ENCODE measurements at places on chromosomes 1 and 21.

GRCh38 chr1:44354268-44354839 lies 703 bp downstream of the ERI3 start:
- DNase-seq: no peak

- no peak for DNase-seq
Measured at GRCh38 chr1:92837062-92837461, 5.2 kb downstream of the RPL5 start.

DNA sequence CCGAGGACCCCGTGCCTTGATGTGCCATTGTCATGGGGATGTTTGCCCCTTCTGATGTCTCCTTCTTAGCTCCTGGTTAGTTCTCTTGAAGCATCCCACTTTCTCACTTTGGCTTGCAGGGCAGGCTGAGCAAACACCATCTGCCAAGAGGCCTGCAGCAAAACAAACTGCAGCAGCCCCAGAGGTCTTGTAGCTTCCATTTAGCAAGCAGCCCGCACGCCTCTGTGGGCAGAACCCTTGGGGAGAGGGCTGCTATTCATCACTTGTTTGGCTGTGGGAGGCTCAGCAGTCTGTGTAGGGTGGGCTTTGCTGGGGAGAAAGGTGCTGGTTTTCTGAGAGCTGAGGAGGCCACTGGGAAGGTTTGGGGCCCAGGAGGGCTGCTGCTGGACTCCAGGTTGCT lies 56.7 kb downstream of the KCNC4 start:
- DNase-seq: no peak

DNA sequence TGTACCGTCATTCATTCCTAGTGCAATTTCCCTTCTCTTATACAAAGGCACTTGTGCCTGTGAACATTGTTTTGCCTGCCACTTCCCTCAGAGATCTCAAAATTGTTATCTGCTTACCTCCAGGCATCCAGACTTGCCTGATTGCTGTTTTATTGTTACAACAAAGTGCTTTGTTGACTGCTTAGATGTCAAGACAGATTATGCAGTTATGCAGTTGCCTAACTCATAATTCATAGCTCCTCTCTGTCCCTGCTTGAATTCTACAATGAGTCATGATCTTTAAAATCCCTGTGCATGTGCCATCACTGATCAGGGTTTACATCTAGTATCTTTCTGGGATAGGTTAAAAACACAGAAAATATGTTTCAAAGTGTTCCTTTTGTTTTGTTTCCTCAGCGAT lies 24.5 kb downstream of the CXADR start:
- DNase-seq: no peak

- no peak for DNase-seq
Measured at GRCh38 chr1:205477759-205478247, 22.0 kb upstream of the BLACAT1 start.

DNA sequence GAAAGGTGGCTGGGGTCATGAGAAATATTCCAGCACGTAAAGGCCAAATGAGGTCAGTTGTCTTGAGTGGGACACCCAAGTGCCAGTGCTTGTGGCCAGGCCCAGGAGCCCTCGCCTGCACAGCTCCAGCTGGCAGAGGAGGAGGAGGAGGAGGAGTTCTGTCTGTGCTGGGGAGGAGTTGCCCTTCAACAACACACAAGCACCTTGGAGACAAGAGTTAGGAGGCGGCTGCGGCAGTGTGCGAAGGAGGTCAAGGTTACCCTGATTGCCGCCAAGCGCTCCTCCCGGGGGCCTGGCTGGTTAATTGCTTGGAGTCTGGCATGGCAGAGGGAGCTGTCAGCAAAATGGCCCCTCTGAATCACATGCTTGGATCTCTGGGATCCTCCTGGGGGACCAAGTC lies 45.1 kb downstream of the GRIK3 start:
- no peak for DNase-seq

GRCh38 chr21:26093122-26093521 lies 77.4 kb downstream of the APP start:
- no peak for DNase-seq

DNA sequence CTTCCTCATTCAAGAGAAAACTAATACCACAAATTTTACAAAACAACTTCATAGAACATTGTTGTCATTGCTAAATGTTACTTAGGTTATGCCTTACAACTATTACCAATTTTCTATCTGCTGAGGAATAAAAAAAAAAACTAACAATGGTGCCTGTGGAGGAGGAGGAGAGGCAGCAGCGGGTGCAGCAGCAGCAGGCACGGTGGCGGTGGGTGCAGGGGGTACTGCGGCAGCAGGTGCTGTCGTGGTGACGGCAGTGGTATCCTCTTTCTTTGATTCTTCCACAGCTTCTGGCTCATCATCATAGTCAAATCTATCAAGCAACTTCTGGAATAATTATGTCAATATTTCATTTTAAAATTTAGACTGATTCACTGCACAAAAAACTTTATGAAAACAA lies 35.5 kb downstream of the SCAF4 start:
- DNase-seq: no peak

DNA sequence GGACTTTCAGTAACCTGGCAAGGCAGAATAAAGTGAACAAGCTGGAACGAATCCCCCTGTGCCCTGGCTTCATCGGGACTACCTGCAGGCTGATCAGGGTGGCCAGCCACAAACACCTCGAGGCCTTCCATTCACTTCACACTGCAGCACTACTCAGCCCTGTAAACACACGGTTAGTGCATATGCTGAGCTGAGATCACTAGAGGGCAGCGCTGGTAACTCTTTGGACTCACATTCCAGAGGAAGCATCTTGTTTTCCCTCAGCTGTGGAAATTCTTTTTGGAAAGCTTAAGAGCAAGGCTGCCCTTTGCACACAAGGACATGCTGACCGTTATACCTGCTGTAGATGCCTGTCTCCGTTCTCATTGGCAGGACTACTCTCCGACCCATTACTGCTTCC lies 32.1 kb downstream of the PCSK9 start:
- no peak for DNase-seq

- no peak for DNase-seq
Measured at GRCh38 chr1:162475089-162475488, 22.5 kb upstream of the UHMK1 start.

- no peak for DNase-seq
Measured at GRCh38 chr1:18799454-18799853, 60.0 kb downstream of the TAS1R2 start.

GRCh38 chr21:24127651-24128050 lies 1479.6 kb downstream of the MRPL39 start:
- no peak for DNase-seq

- no peak for DNase-seq
Measured at GRCh38 chr1:89286549-89287180, 14.0 kb upstream of the GBP5 start.

- DNase-seq: no peak
Measured at GRCh38 chr1:116686723-116687352, 19.3 kb upstream of the IGSF3 start.

DNA sequence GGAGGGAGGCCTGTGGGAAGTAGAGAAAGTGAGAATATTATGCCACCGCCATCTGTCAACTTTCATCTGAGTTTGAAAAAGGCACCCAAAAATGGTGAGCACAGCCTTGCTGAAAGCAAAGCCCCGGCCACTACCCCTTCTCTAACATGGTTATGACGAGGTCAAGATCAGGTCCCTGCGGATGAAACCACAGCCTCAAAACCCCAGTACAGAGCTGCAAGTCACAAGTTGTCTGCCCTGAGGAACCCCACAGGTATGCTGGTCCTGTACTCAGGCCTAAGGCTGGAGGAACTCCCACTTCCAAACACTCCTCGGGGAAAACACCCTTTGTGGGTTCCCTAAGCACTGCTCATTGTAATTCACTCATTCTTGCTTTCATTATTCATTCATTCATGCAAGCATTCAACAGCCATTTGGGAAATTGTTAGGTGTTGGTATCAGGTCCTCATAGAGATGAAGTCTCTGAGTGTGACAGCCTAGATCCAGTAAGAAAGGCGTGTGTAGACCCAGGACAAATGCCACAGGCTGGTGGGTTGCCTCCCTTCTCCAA lies 216.6 kb upstream of the EDN2 start:
- DNase-seq: no peak

DNA sequence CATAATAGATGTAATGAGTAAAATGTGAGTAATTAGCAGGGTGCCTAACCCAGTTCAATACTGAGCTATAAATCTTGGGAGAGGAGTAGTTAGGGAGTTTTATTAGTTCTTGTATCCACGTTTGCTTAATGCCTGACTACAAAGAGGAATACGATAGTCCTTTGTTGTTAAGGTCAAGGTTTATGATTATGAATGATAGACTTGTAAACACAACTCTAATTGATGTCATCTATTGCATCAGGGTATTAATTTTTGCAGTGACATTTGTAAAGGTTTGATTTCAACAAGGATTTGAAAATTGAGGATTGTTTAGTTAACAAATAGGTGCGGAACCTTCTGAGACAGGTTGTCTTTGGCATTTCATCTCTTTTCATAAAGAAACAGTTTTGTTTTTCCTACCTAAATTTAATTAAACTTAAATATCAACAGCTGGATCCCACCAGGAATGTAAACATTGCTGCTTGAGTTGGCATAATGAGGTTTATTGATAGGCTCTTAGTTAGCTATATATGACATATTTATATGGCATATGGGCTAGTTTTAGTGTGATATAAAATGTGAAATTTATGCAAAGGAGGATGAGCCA lies 9.7 kb downstream of the SOAT1 start:
- DNase-seq: no peak

DNA sequence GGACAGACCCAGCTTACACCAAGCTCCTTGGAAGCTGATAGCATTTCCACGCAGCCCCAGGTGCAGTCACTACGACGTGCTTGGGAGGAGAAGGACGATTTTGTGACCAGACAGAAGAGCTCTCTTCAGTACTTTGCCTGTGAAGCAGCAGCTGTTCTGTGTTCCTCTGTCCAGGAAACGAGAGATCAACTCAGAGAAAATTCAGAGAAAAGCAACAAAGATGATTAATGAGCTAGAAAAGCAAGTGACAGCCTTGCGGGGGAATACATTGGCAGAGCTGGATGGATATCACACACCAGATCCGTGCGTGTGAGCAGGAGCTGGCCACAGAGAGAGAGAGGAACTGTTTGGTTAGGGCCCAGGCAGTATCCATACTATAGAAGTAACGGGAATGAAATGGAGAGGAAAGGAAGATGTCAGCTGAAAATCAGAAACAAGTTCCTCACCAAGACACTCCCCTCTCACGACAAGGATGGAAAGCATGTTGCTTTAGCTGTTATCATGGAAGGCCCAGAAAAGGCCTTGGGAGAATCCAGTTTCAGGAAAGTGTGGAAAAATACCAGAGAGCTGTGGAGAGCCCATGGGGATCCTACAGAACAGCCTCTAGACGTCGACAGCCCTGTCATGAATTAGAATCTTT lies 106.2 kb downstream of the TOMM20 start:
- no peak for DNase-seq

DNA sequence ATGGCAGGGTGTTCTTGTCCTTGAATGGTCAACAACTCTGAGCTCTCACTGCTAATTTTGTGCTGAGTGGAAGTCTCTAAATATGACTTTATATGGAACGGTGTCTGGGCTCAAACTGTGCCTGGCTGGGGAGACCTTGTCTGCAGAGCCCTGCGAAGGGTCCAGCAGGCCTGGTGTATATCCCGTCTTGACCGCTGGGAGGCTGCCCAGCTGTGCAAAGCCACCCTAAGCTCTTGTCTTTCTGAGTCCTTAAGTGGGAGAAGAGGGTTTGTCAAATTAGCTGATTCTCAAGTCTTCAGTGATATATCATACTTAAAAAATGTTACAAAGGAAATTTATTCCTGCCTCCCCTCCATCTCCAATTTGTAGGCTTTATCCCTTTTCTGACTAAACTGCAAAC lies 198.7 kb downstream of the KCNJ6 start:
- no peak for DNase-seq

- DNase-seq: no peak
Measured at GRCh38 chr1:248009681-248010080, 3.8 kb upstream of the OR2L5 start.

DNA sequence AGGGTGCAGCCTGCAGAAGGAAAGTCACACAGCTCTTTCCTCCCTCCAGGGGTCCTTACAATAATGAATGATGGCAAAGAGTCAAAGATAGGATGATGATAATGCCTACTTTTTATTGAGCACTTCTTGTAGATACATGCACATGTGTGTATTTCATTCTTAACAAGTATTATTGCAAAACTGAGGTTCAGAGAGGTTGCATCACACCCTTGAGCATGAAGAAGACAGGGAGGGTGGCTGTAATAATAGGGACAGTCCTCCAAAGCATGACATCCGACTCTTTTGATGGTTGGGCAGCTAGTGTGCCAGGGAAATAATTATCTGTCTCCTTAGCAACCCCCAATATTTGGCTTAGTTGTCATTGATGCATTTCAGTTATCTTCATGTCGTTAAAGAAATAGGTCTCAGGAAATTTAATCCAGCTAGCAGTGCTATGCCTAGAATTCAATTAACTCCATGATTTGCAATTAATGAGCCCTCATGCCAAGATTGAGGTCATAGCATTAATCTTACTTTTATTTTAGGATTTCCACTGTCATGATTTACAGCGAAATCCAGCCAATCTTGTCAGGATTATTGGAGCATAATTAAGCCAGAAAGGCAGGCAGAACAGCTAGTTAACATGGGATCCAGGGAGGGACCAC lies 35.0 kb downstream of the DNAJC6 start:
- DNase-seq: no peak

DNA sequence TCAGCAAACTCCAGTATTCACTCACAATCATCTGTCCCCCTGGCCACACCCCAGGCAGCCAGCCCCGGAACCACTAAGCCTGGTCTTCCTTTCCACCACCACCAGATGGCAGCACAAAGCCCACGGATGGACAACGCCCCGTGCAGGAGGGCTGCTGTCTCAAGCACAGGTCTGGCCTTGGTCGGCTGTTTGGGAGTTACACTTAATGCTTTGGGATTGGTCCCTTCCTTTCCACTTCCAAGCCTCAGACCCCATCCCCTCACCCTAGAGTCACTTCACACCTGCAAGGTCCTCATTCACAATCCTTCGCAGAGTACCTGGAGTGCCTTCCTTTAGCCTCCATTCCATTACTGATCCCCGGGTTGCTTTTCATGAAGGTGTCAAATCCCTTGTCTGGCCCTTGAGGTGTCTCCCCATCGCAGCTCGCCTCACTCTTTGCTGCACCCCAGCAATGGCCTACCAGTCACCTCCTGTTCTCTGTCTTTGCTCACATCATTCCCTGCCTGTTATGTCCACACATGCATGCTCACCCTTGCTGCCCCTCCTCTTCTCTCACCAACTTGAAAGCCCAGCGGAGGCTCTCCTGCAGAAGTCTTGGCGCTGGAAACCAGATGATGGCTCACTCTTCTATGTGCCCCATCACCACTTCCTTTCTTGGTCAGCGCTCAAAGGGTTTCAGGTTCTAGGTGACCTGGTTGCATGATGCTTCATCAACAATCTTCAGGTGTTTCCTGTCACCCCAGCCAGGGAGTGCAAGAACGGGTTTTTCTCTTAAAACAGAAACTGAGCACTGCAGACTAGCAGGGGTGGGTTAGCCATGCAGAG lies 24.9 kb upstream of the KCNA2 start:
- DNase-seq: no peak

- no peak for DNase-seq
Measured at GRCh38 chr1:34060901-34061415, 104.1 kb downstream of the CSMD2 start.

- no peak for DNase-seq
Measured at GRCh38 chr1:211752951-211753486, 77.5 kb downstream of the LPGAT1 start.

GRCh38 chr1:221766210-221766609 lies 24.3 kb upstream of the DUSP10 start:
- DNase-seq: no peak
